BJ (cell line): ENCODE measurements at places on chromosomes 11 and 22. TPM values are rescaled to one million over a fixed set of nuclear protein-coding genes. Genes with fewer than 3 reads are reported as not detected.

GRCh38 chr22:38115423-38116205 lies 5.1 kb upstream of the BAIAP2L2 start:
- no peak for DNase-seq

GRCh38 chr11:119092880-119093842 lies 8.5 kb downstream of the HMBS start:
- no peak for DNase-seq

DNA sequence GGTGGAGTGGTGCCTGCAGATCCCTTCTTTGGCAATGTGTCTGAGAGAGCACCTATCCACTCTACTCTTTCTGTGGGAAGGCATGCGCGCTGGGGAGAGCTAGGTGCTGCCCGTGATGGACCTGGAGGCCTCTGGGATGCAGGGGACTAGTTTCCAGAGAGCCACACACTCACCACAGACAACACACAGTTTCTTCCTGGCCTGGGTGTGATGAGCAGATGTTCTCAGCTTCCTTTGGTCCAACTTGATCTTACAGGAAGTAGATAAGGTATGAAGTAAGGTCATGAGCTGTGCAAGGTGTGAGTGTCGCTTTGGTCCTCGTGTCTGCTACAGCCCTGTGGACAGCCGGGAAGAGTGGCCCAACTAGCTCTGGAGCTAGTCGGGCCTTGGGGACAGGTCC lies 27.3 kb upstream of the SUSD2 start:
- DNase-seq = no peak

GRCh38 chr11:31690041-31690440 lies 121.1 kb downstream of the PAX6 start:
- DNase-seq = no peak

GRCh38 chr11:61417670-61418069 lies 12.1 kb downstream of the CPSF7 start:
- DNase-seq = no peak

DNA sequence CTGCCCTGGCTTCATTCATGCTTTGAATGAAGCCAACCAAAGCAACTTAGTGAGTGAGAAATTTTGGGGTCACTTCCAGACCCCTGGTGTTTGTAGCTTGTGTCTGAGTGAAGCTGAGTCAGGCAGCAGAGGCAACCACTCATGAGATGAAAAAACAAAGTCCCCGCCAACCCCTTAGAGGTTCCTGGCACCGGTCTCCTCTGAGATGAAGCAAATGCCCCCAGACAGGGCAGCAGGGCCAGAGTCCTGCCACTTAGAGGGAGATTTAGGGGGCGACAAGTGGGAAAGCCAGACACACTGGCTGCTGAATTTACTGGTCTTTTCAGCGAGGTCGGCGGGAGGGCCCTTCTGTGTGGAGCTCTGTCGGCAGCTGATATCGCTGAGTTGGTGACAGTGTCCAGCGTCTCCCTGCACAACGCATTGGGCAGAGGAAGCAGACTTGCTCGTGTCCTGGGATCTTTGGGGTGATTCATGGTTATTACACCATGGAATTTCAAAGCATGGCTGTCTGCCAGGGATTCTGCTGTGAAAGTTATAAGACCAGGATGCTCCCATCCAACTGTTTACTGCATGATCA lies 482.6 kb downstream of the MIAT start:
- DNase-seq = peak; percentile 68

- no peak for DNase-seq
Observed at GRCh38 chr22:50416996-50417395, 57.8 kb downstream of the SBF1 start.

DNA sequence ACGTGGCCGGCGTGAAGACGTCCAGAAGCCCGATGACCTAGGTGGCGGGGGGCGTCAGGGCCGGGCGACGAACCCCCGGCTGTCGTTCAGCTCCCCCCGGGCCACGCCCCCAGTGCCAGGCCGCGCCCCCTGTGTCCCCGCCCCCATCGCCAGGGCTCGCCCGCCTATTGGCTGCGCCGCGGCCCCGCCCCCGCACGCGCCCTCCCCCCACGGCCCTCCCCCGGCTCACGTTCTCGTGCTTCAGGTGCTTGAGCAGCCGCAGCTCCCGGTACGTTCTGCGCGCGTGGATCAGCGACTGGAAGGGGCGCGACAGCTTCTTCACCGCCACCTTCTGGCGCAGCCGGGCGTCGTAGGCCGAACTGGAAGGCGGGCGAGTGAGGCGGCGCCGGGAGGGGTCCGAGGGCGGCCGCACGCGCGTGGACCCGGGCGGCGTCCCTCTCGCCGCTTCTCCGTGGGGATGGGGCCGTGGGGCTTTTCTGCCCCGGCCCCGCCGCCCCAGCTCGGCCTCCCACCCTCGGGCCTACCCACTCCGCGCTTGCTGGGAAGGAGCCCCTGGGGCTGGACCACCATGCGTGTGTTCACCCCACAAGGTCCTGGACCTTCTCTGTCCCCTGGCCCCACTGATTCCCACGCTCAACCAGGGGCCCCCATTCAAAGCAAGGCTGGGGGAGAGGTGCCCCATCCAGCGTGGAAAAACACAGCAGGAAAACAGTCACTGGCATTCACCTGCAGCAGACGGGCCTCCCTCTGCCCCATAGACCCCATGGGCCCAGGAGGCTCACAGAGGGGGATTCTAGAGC lies 2.4 kb downstream of the MAPK11 start:
- DNase-seq = no peak

- no peak for DNase-seq
Observed at GRCh38 chr22:42385696-42386095, 46.5 kb downstream of the NFAM1 start.

DNA sequence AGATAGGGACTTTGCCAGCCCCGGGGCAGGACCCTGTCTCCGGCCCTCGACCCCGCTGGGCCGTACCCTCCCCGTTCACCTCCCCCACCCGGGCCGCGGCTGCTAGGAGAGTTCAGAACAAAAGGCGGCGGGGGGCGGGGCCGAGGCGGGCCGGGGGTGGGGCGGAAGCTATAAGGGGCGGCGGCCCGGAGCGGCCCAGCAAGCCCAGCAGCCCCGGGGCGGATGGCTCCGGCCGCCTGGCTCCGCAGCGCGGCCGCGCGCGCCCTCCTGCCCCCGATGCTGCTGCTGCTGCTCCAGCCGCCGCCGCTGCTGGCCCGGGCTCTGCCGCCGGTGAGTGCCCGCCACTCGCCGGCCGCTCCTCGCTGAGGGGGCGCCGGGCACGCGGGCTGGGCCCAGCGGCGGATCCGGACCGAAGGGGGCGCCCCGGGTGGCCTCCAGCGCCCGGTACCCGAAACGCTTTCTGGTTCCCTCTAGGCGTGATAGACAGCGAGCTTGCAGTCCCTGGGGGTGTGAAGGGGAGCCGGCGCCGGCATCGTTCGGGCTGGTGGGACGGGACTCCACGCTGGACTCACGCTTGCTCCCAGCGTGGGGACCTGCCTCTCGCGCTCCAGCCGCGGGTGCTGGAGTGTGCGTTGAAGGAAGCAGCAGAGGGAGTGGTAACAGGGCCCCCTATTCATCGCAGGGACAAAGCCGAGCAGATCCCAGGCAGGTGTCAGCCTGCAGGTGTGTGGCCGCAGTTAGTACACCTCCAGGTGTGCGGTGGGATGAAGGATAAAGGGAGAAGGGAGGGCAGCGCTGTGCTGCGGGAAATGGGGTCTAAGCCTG lies at the start of gene MMP11:
TSS of gene MMP11 (plus strand) at position 201 of the 825 bp plus-strand sequence. CDS start at position 223, 22 bp downstream.
- DNase-seq = no peak

GRCh38 chr11:36278531-36279282 lies 10.5 kb downstream of the COMMD9 start:
- no peak for DNase-seq

- DNase-seq = no peak
Observed at GRCh38 chr11:58330861-58331260, 28.0 kb downstream of the OR5B17 start.

GRCh38 chr11:16082095-16083055 lies 274.0 kb downstream of the SOX6 start:
- no peak for DNase-seq

DNA sequence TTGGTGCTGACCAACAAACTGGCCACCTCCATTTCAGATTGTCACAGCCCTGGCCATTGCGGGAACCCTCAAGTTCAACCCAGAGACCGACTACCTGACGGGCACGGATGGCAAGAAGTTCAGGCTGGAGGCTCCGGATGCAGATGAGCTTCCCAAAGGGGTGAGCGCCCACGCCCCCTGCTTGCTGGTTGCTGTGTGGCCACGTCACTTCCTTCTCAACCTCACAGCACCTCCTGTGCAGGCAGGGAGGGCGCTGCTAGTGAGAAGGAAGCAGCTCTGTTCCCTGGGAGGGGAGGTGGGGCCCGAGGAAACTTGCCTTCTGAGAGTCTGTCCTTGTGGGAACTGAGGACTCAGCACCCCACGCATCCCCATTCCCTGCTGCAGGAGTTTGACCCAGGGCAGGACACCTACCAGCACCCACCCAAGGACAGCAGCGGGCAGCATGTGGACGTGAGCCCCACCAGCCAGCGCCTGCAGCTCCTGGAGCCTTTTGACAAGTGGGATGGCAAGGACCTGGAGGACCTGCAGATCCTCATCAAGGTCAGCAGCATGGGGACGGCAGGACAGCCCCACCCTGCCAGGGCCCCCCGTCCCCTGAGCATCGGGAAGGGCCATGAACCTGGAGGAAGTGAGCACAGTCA lies 19.3 kb downstream of the POLR3H start:
- DNase-seq = no peak

GRCh38 chr11:14567064-14567651 lies 47.0 kb upstream of the PSMA1 start:
- no peak for DNase-seq

GRCh38 chr11:128727796-128728431 lies 34.0 kb downstream of the FLI1 start:
- DNase-seq = no peak

DNA sequence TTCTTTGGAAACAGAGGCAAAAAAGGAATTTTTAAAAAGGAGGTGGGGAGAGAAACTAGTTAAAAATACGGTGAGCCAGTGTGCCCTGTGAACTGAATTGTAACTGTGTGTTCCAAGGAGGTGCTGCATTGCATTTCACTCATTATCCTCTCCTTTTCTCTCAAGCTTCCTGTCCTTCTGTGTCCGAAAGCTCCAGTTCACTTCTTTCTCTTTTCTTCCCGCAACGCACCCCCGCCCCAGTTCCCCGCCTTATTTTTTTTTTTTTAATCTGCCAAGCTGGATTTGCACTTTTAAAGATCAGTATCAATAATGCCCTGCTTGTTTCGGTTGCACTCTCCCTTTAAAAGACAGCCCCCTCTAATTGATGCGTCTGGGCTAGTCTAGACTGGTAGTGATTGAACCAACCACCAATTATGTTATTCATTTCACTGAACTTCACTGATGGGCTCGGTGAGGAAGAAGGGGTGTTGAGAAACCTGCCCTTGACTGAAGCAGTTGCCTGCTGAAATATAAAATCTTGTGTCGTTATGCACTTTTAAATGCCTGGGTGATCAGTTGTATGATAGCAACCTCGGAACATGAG lies 18.5 kb downstream of the BLID start:
- DNase-seq = no peak

DNA sequence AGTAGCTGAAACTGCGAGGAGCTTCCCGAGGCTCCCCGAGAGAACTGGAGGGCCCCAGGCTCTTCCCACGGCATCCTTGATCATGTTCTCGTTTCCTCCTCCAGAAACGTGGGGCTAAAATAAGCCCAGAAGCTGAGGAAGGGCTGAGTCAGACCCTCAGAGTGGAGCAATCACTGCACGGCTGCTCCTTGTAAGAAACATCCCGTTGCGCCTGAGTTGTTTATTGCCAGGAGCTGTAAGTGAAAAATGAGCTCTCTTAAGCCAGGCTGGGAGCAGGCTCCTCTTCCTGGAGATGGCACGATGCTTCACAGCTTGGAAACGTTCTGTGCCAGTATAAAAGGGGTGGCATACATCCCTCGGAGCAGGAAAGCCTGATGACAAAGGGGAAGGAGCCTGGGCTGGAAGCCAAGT lies 47.3 kb upstream of the SYN3 start:
- DNase-seq = no peak

GRCh38 chr11:97965849-97966646 lies 1054.7 kb upstream of the CNTN5 start:
- peak; percentile 69 for DNase-seq

- no peak for DNase-seq
Observed at GRCh38 chr22:46701262-46701661, 36.8 kb downstream of the CERK start.

Gene MICAL3
- 13.4 and 16.4 TPM in 2 replicates for polyA plus RNA-seq

Gene SERPIND1
- polyA plus RNA-seq = not detected in 2 replicates

Gene CSF2RB
- polyA plus RNA-seq = 0.02 TPM in 2 replicates

Gene GGTLC2
- polyA plus RNA-seq = not detected in 2 replicates

Gene PRR5L
- 9.6 and 13.3 TPM in 2 replicates for polyA plus RNA-seq

Gene OR2AG1
- not detected in 2 replicates for polyA plus RNA-seq

Gene PGGHG
- polyA plus RNA-seq = 7.4 and 13.2 TPM in 2 replicates

Gene TSGA10IP
- polyA plus RNA-seq = not detected in 2 replicates

Gene LARGE1
- polyA plus RNA-seq = 5.4 and 8.5 TPM in 2 replicates

Gene HTR3B
- polyA plus RNA-seq = not detected in 2 replicates

Gene FOLR2
- not detected in 2 replicates for polyA plus RNA-seq
